Ammon's horn (tissue), 1 donor: ENCODE measurements at places on chromosomes 16 and 17.

DNA sequence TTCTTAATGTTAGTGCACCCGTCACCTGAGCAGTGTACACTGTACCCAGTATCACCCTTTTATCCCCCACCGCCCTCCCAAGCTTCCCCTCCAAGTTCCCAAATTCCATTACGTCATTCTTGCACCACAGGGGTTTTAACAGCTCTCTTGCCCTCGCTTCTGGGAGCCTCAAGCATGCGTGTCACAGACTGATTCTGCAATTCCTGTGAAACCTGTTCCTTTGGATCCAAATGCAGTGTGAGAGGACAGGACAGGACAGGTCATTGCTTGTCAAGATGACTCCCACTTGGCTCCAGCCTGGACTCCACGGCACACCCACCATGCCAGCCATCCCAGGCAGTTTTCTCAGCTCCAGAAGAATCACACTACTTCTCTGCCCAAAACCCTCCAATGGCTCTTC, 44.1 kb downstream of the CYB5D2 start:
- DNase-seq = no peak

GRCh38 chr17:75821552-75821951, 22.7 kb downstream of the UNC13D start:
- no peak for DNase-seq

DNA sequence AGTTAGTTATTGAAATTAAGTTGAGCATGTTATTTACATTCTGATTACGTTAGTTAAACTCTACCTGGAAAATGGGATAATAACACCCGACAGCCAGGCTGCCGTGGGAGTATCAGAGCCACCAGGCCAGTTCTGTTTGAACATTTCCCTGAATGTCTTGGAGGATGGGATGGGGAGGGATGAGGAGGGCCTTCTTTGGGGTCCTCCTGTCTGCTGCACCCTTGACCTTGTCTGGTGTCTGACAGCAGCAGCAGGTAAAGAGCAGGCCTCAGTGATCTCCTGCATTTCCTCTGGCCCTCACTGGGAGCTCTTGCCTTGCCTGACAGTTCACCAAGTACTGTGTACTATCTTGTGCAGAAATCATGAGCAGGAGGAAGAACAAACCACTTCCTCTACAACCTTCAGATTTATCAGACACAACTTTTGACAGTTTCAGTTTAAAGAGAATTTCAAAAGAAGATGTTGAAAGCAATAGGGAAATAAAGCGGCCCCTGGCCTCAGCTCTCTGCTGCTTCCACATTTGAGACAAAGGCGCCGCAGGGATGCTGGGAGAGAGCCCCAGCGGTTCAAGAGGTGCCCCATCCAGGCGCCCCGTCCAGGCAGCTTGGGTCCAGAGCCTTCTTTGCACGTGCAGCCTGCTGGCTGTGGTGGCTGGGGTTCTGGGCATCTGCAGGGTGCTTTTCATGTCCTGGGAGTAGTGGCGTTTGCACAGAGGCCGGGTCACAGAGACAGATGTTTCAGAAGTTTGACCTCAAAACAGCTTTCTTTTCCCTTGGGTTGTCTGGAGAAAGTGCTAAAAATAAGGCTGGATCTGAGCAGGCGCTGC, 25.3 kb downstream of the CMIP start:
- peak; percentile 53 for DNase-seq

DNA sequence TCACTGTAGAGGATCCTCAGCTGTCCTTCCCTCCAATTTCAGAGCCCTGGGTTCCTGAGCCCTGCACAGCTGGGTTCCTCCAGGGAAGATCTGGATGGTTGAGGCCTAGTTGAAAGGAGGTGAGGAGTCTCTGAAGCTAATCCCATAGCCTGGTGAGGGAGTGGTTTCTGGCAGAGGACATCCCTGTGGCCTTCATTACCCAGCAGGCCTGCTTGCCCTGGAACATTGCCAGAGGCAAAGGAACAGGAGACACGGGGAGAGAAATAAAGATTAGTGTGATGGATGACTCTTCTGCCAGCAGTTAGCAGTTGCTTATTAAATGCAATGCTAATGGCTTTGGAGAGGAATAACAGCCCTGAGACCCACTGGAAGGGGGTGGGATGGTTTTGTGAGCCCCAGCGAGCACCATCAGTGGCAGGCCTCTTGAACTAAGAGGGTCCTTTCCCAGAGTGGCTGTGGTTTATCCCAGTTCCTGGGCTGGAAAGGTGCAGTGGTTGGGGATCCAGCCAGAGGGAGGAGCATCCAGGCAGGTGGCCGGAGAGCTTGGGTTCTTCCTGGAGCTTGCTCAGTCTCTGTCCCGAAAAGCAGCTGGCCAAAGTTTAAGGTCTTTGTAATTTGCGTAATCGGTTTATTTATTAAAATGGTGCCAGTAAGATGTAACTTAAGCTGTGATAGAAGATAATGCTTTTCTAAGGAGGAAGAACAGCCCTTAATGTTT, 209.7 kb downstream of the CCDC182 start:
- no peak for DNase-seq

DNA sequence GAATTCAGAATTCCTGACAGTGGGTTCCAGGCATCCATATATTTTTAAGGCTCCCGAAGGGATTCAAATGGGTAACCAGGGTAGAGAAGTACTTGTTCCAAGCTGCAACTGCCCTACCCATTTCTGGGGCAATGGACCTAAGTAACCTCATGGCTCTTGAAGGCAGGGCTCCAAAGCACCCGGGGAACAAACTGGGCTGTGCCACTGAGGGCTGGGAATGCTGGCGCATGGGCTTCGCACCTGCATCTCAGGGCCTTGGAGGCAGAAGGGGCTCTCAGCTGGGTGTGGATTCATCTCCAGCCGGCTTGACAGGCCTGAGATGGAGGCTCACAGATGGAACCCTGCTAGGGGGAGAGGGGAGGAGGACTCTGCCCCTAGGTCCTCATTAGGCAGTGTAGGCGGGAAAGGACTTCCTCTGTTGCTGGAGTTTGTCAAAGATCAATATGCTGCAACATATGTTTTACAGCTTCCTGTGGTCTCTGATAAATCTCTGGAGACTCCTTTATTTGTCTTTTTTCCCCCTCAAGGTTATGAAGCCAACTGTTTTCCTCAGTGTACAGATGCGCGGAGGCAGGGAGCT, 232.3 kb upstream of the NLRP1 start:
- DNase-seq = peak; percentile 9

GRCh38 chr17:63960006-63960405, 12.7 kb downstream of the SCN4A start:
- no peak for DNase-seq

DNA sequence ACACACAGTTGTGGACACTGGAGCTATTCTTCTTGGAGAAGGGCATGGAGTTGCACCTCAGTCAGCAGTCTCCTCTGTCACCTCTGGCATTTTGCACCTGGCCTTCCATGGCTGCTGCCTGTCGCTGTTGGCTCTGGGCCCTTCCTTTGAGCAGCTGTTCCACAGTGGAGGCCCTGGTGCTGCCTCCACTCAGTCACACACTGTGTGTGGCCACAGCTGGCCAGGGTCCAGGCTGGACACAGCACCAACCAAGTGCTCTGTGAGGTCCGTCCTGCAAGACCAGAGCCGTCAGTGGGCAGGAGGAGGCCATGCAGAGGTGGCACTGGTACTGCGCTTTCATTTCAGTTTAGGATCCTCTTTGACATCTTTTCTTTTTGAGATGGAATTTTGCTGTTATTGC, 21.6 kb upstream of the MED9 start:
- DNase-seq = no peak

- no peak for DNase-seq
These were observed 4.2 kb downstream of the SRSF2 start for GRCh38 chr17:76732734-76733617.

DNA sequence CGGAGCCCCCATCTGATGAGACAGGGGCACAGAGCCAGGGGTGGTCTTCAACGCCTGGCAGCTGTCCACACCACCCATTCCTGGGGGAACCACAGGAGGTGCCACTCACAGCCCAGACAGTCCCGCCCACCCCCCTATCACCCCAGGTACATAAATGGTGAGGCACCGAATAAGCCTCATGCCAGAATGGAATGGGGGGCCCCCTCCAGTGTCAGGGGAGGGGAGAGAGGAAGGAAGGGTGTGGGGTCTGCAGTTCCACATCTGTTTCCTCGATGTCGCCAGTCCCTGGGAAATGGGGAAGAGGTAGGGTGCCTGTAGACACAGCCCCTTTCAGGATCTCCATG, 1.7 kb downstream of the TMC6 start:
- DNase-seq = no peak
